ENCODE measurements at places on chromosomes 2 and 18.
A peak's percentile ranks its signal among the peaks of the same experiment; 100 is the strongest.

DNA sequence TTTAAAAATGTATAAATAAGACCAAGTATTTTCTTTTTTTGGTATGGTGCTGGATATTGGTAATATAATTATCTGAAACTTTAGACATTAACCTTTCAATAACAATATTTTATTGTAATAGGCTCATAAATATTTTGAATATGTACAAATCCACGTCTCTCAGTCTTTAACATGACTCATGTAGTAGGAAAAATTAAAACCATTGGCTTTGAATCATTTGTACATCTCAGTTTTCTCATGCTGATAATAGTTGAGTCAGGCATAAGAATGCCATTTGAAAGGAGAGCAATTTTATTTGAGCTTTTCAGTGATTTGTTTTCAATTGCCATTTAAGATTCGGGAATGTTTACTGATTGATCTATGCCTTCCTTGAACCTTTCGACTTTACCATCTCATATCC lies 364.8 kb downstream of the TGIF1 start:
- no peak for DNase-seq

- no peak for DNase-seq
These were observed 890.6 kb upstream of the LRRTM1 start for GRCh38 chr2:81195017-81195773.

DNA sequence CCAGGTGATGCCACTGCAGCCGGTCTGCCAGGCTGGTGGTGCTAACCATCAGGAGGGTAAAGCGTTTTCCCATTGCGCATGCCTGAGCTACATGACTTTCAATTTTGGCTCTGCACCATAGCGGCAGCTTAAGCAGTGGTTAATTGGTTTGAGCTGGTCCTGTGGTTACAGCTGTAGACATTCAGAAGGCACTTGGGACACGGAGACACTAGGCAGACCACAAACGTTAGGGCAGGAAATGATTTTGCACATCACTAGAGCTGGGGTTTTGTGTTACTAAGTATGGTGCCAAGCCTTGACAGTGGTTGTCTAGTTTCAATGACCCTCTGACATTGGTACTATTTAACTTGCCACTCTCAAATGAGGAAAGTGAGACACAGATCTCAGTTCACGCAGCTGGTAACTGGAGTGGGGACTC lies 28.9 kb upstream of the CNOT11 start:
- peak; percentile 30 for DNase-seq

DNA sequence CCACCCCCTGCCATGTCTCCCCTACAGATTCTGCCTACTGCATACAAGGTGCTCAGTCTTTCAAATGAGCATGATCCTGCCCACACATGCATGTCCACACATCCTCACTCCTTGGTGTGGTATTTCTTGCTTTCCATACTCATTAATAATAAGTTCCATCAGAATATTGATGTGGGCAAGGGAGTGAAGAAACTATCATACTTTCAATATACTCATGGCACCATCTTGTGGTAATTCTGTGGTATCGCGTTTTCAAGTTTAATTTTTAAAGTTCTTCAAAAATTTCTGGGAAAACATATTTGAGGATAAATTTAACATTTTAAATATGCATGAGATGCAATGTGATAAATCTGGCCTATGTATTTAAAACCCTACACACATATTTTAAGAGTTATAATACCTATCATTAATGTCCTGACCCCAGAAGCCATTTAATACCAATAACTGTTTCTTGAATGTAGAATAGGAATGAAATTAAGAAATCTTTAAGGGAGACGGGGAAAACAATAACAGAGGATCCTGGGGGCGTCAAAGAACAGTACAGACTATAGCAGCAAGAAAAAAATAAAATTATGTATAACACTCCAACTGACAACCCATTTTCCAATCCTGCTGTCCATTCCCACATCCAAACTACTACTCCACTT lies 110.1 kb downstream of the ZNF385B start:
- no peak for DNase-seq

DNA sequence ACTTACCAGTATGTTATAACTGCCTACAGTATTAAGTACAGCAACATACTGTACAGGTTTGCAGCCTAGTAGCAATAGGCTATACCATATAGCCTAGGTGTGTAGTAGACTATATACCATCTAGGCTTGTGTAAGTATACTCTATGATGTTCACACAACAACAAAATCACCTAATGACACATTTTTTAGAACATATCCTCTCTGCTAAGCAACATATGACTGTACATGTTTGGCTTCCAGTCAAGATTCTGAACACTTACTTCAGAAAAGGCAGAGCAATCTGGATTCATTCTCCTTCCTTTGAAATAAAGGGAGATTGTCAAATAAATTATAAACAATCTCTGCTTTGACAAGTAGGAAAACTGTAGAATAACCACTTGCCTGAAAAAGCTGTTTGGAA lies 81.8 kb downstream of the EXOC6B start:
- DNase-seq = no peak

DNA sequence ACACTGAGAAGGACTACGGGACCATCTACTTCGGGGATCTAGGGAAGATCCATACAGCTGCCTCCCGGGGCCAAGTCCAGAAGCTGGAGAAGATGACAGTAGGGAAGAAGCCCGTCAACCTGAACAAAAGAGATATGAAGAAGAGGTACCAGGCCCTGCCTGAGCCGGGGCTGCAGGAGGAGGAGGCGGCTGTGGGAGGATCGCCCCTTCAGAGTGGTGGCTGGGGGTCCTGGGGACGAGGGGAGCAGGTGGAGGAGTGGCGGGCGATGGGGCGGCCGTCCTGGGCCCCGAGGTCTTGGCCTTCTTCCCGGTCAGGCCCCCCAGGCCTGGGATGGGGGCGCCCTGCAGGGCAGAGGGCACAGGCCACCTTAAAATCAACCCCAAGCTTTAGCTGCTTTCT lies 524 bp downstream of the ANKRD30B start:
- no peak for DNase-seq

GRCh38 chr2:215727507-215728503 lies 285.5 kb downstream of the MREG start:
- no peak for DNase-seq

DNA sequence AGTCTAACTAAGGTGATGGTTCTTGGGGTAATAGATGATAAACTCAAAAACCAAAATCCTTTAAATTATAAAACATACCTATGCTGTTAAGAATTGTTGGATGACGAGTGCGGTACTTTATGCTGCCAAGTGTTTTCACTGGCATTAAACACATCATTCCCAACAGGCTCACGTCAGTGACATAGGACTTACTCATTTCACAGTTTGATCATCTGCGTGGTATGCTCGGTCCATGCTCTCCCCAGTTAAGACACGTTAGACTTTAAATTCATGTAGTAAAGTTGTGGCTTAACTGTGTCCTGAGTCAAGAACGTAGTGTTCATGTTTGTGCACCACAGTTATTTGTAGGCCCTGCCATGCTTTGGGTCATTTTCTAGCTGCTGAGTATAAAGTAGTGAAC lies 125.6 kb upstream of the MYT1L start:
- no peak for DNase-seq

GRCh38 chr2:9179572-9180201 lies 26.9 kb upstream of the ASAP2 start:
- DNase-seq = no peak

GRCh38 chr18:68944330-68944729 lies 146.4 kb downstream of the CCDC102B start:
- DNase-seq = no peak

- no peak for DNase-seq
These were observed 114.4 kb upstream of the HAAO start for GRCh38 chr2:42906557-42907411.

GRCh38 chr18:74271635-74272034 lies 20.1 kb downstream of the CYB5A start:
- DNase-seq = no peak

DNA sequence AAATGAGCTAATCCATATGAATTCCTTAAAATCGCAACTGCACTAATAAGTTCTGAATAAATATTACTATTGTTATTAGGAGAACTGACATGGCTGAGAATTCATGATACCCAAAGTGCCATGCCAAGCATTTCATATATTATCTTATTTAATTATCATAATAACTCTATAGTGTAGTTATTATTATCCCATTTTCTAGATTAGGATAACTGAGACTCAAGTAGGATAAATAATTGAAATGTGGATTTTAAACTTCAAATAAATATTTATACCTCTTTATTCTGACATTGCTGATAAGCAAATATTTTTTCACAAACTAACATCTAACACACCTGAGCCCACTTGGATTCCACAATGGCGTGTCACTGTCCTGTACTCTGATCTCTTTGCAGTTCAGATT lies 492.7 kb downstream of the IRS1 start:
- no peak for DNase-seq

DNA sequence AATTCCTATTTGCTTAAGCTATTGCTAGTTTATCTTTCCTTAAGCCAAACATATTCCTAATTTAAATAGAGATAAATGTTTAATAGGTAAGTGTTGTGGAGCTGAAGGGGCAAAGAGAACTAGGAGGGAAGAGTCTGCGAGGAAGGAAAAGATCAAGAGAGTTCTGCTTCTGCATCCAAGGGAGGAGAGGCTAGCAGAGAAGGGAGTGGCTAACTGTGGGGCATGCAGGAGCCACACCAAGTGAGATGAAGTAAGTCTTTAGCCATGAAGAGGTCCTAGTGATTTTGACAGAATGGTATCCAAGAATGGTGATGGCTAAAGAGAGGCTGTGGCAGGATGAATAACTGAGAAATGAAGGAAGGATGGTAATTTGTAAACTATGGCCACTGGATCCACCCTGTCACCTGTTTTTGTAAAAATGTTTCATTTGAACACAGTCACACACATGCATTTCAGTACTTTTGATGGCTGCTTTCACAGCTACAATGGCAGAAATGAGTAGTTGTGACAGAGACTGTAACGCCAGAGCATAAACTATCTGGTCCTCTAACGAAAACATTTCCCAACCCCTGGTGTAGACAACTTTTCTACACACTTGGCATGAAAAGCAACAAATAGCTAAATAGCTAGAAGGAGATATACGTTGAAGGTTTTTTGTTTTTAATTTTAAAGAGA lies 15.6 kb downstream of the TPGS2 start:
- DNase-seq = no peak

DNA sequence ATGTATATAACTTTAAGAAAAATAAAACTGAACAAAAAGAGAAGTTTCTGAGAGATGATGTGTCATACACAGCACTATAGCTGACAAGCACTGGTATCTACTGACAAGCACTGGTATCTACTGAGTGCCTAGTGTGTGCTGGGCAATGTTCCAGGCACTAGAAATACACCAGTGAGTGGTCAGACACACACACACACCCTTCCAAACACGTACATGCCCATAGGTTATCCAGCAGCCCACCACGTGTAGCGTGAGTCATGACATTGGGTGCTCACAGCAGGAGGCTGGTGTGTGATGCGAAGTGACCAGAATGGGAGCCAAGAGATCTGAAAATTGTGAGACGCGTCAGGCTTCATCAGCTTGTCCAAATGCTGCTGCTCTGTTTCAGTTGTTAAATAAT lies 12.2 kb upstream of the GNAL start:
- no peak for DNase-seq

DNA sequence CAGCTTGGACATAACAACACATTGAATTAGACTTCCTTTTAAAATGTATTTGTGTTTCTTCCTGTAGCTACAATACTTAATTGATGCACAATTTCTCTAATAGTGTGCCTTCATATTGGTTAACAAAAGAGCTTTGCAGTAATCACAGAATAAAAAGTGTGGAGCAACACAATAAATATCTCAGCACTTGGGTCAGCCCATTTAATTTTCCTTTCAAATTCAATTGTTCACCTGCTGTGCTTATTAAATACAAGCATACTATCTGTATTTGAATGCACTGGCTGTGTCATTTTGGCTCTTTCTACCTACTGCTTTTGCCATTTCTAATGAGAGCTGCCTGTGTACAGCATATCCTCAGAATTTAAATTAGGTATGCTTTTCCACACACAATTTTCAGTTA lies 1641.3 kb upstream of the SLC39A10 start:
- DNase-seq = no peak

DNA sequence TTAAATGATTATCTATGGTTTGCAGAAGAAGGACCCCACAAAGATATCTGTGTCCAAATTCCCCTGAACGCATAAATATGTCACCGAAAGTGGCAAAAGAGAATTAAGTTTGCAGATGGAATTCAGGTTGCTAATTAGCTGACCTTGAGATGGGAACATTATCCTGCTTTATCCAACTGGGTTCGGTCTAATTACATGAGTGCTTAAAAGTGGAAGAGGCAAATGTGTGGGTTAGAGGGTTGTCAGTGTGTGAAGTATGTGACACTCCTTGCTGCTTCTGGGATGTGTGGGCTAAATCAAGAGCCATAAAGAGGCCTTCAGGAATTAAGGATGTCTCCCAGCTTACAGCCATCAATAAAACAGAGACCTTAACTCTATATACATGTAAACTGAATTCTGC lies 53.5 kb downstream of the CDH19 start:
- DNase-seq = no peak

GRCh38 chr2:78418021-78418420 lies 607.5 kb upstream of the REG3G start:
- no peak for DNase-seq

- peak; percentile 30 for DNase-seq
These were observed 142.3 kb upstream of the BOD1L2 start for GRCh38 chr18:57004366-57005121.

GRCh38 chr2:153495725-153496124 lies 17.2 kb upstream of the RPRM start:
- DNase-seq = no peak

DNA sequence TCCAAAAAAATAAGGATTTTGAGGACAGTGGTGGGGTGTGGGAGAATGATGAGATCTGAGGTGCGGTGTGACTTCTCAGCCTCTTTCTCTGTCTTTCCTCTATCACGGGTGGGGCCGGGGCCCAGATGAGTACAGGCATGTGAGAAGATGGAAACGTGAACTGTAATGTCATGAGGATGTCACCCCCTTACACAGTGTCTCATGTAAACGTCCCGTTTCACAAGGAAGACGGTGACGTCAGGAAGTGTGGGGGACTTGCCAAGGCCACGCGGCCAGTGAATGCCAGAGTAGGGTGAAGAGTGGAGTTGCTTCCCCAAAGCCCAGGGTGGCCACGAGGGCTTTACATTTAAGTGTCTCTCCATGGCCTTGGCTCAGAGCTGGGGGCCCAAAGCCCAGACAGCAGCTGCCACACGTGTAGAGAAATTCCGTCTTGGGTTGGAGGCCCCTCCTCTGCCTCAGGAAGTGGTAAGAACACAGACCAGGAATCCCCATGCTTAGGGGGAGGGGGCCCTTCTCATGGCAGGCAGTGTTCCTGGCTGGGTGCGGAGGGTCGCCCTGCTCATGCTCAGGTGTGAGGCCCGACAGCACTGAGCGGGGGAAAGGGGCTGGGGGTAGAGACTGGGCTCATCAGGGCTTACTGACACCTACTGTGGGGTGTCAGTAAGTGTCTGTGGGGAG lies 80.9 kb upstream of the SMAD7 start:
- peak; percentile 18 for DNase-seq

DNA sequence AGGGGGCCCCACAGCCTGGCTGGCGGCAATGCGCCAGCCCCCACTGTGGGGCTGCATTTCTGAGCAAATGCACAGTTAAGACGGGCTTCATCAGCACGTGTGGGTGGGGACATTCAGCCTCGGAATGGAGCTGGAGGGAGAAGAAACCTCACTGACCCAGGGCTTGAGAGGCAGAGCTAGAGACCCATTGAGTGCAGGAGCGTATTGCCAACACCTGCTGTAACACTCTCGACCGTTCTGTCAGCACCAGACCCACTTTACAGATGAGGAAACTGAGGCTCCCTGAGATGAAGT lies 200.9 kb upstream of the RAB6C start:
- DNase-seq = no peak

Measured in CD8-positive, alpha-beta T cell (primary cell).